ENCODE measurements at places on chromosomes 3 and 15.

DNA sequence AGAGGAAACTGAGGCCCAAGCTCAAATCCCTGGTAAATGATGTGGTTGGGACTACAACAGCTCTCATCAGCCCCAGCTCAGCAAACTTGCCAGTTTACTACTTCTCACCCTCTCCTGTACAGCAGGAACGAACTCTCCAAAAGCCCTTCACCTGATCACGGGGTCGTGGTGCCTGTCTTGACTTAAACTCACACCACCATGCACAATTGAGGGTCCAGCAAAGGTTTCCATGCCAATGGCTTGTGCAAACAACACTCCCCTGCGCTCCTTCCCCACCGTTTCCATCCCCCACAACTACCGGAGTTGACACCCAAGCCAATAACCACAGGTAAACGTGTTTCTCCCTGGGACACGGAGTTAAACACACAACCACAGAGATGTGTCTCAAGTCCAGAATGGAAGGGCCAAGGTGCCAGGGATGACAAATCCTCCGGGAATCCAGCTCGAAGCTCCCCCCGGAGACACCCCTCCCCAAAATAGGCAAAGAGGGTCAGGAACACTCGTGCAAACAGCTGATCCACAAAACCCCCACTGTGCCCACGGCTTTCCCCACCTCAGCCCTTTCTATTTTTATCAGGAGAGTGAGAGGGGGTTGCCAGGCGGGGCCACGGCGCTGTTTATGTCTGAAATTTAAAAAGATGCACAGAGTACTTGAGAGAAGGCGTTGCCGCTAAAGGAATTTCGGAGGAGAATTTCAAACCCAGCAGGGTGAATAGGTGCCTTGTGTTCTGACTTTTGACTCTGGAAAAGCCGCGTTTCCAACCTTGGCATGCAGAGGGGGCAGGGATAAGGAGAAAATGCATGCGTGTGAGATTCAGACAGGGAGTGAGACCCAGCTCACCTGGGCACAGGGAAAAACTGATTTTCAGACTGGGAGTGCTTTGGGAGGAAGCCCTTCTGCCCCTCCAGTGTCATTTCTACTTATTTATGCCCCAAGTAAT is 10.6 kb upstream of the ACAN start:
- no peak for DNase-seq

GRCh38 chr3:182284793-182285192 is 508.5 kb upstream of the ATP11B start:
- DNase-seq = no peak

DNA sequence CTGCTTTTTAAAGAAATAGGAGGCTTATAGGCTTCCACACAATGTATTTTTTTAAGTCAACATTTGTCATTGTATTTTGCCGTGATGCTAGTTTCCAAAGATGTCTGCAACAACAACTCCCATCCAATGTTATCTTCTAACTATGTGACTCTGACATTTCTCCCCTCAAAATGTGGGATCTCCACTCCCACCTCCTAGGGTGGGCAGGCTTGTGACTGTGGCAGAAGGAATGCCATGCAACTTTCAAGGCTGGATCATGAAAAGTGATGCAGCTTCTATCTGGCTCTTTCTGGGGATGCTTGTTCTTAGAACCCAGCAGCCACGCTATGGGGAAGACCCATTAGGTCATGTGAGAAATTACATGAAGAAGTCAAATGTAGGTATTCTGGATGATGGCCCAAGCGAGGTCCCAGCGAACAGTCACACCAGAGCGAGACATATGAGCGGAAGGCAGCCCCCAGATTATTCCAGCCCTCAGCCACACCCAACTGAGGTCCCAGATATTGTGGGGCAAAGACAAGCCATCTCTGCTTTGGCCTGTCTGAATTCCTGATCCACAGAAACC is 124.3 kb downstream of the BDH1 start:
- no peak for DNase-seq

- peak; percentile 75 for DNase-seq
These were observed 98.9 kb downstream of the CHSY1 start for GRCh38 chr15:101152914-101153313.

GRCh38 chr3:52280050-52280461 is 1.6 kb upstream of the WDR82 start:
- no peak for DNase-seq
